ENCODE measurements at places on chromosomes 12 and 14.

DNA sequence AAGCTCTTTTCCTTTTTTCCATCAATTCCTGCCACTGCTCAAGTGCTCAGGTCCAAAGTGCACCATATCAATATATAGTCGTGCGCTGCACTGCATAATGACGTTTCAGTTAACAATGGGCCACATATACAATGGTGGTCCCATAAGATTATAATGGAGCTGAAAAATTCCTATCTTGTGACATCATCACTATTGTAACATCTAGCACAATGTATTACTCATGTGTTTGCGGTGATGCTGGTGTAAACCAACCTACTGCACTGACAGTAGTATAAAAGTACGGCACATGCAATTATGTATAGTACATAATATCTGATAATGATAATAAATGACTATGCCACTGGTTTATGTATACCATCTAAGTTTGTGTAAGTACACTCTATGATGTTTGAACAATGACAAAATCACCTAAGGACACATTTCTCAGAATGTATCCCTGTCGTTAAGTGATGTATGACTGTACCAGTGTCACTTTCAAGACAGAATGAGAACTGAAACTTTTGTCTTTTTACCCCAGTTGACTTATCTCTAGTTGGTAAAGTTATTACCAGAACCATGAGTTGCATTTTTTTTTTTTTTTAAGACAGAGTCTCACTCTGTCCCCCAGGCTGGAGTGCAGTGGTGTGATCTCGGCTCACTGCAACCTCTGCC, 53.7 kb upstream of the INSM2 start:
- DNase-seq: no peak

DNA sequence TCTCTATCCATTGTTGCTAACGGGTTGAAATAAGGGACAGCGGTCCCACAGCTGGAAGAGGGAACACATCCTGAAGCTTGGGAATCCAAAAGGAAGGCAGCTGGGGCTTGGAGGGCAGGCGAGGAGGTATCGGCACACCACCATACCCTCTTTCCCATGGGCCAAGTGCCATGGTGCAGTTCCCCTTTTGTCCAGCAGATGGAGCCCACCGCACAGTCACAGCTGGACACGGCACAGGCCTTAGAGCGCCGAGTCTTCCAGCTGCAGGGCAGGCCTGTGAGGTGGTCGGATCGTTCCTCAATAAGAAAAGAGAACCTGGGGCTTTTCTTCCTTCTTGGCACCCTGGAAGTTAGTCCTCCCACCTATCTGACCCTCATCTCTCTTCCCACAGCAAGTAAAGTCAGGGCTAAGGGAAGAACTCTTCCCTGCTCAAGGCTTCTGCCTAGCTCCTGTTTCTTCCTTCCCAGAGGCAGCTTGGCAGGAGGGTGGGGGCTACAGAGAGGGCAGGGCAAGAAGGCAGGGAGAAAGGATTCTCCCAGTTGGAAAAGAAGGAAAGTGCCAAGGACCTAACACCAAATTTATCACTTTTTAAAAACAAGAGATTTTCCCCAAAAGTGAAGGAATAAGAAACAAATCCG, 8.6 kb downstream of the PPP1R1A start:
- DNase-seq: peak; percentile 90

DNA sequence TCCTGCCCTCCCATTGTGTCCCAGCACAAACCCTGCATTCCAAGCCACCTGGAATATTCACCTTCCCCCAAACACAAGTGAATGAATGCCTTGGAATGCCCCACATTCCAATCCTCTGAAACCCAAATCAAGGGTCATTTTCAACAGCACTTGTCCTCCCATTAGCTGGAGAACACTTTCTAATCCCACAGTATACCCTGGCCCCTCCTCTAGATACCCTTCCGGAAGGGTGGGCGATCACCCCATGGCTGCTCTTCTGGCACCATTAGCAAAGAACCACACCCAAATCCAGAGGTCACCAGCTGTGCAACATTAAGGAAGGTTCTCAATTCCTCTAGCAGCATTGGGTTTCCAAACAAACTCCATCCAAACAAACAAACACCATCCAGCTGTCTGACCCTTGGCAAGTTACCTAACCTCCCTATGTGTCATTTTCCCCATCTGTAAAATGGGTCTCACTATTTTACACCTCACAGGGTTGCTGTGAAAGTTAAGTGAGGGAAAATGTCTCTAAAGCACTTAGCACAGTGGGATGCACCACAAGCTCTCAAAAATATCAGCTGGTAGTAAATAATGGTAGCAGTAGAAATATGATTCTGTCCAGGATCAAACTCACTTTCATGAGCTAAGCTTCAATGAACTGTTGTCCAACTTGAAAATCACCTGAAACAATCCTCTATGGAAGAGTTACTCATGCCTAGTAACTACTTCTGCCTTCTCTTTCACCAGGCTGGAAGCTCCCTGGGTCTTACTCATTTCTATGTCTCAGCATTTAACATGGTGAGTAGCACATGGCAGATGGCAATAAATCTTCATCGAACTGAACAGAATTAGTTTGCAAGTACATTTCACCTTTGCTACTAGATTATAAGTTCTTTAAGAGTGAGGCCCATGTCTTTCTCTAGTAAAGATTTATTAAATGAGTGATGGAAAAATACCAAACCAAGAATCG, 5.3 kb downstream of the NUAK1 start:
- no peak for DNase-seq

GRCh38 chr14:102066041-102066451, 20.8 kb downstream of the HSP90AA1 start:
- DNase-seq: no peak

DNA sequence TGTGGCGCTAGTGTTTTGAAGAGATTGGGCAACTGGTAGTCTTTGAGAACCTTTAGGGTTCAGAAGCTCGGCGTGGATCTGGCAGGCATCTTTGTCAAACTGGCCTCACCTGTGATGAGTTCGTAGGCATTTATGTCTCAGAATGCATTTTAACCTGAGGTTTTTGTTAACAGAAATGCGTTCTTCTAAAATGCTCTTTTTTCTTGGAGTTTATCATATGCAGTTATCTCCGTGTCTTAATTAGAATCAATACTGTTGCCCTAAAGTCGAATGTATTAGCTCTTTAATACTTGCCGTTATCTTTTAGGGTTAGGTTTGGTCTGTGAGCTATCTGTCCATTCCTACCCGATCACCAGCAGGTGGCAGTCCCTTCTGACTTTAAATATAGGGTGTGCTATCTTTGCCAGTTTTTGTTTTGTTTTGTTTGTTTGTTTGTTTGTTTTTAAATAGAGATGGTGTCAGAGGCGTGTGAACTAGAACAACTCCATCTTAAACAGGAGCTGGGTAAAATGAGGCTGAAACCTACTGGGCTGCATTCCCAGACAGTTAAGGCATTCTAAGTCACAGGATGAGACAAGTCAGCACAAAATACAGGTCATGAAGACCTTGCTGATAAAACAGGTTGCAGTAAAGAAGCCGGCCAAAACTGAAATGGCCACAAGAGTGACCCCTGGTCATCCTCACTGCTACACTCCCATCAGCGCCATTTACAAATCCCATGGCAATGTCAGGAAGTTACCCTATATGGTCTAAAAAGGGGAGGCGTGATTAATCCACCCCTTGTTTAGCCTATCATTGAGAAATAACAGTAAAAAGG, 1.4 kb downstream of the ATF1 start:
- DNase-seq: no peak

DNA sequence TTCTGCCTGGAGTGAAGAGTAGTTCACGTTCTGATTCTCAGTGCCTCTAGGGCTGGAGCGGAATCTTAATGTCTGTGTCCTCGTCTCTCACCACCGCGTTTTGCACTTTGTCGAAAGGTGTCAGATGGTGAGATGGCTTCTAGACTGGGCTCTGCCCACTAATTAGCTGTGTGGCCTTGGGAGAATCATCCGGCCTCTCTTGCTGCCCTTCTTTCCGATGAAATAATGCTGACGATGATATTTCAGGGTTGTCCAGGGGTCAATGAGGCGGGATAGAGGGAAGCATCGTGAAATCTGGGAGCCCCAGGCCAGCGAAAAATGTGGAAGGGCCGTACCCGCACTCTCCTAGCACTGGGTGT, 811 bp upstream of the GALNT16 start:
- DNase-seq: no peak

- DNase-seq: no peak
These were observed 183.5 kb upstream of the CAND1 start for GRCh38 chr12:67085699-67086098.

GRCh38 chr12:16352481-16352880, 5.0 kb downstream of the MGST1 start:
- no peak for DNase-seq

GRCh38 chr14:64788706-64789105, 84.5 kb downstream of the PLEKHG3 start:
- DNase-seq: no peak

DNA sequence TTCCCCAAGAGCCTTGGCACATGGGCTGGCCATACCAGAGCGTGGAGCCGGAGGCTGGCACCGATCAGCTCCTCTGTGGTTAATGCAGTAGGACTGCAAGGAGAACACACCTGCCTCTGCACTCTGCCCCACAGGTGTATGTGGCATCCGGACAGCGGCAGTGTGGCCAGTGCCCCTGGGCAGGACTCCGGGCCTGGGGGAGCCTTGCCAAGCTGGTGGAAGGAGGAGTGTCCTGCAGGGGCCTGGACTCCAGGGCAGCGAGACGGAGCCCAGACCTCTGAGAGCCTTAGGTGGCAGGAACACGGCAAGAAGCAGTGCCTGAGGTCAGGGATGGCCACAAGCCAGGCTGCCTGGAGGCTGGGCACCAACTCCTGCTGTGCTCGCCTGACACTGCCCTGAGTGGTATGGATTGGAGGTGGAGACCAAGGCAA, 5.3 kb upstream of the BEGAIN start:
- DNase-seq: no peak

GRCh38 chr12:13171921-13172859, 24.3 kb upstream of the EMP1 start:
- DNase-seq: no peak

GRCh38 chr12:99024870-99025269, 379.8 kb downstream of the APAF1 start:
- no peak for DNase-seq

DNA sequence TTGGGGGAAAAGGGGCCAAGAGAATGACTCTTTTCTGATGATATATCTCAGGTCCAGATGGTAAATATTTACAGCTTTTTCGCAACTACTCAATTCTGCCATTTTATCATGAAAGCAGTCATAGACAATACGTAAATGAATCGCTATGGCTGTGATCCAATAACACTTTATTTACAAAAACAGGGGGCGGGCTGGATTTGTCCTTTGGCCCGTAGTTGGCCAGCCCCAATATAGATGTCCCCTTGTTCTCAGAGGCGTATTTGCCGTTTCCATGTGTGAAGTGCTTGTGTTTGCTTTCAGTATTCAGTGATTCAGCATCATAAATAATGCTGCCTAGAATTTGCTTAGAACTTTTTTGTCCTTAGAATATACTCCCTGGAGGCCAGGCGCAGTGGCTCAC, 77.2 kb downstream of the CCDC92 start:
- DNase-seq: no peak

DNA sequence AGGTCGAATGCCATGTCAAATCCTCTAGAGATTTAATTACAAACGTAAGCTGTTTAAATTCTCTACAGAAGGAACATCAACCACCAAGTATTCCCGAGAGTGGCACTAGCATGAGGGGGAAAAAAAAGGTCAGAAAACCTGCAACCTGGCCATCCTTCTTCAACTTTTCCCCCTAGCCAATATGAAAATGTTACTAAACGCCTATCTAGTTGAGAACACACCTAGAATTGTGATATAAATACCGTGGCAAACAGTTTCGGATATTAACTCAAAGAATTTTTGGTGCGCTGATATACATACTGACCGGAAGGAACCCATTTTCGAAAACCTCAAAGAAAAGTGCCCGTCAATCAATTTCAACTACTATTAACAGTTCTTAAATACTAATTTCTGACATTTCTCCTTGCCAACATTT, 1.8 kb downstream of the HNRNPC start:
- no peak for DNase-seq

DNA sequence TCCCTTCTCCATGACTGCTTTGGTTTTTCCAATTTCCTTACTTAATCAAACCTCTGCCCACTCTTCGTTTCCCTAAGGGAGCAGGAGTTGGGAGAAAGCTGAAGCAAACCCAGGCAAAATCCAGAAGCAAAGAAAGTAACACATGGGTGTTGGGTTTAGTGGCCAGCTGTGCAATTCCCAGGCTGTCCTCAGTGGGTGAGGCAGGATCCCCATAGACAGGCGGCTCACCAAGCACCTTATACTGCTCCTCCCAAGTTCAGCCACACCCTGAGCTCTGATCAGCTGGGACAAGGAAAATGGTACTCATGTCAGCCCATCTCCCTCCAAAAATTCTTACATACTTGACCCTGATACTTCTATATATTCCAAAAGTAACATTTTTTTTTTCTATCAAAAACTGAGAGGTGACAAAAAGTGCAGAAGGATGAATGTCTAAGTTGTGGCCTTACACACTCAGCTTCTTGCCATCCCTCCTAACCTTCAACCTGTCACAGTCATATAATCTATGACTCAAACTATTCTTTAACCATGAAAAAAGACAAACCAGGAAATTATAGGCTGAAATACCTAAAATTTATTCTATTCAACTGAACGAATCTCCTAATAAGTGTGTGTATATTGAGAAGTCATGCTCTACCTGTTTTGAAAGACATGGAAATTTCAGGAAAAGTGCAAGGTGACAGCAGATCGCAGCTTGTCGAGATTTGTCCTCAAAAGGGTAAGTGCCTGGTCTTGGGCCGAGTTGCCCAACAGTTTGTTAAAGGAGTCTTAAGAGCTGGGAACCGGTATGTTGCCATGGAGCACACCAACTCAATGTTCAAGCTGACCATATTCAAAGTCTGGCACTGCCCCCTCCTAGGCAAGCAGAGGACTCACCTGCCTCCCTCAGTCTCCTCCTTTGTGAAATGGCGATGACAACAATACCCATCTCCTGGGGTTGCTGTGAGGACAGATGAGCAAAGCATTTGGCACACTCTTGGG, 17.6 kb upstream of the ZFP36L1 start:
- DNase-seq: no peak

DNA sequence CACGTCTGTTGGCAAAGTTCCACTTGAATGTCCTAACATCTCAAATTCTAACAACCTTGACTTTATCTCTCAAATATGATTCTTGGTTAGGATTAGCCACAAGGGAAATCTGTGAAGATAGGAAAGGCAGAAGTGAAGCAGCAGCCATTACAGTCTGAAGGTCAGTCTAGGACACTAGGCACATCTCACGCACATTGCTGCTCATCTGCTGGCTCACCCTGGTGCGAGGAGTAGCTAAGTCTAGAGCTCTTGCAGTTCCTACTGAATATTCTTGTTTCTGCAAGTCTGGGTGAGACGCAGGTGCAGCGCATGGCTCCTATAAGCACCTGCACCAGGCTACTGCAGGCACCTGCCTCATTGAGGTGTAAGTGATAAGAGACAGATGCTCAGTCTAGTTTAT, 6.4 kb upstream of the SLC25A3 start:
- no peak for DNase-seq

DNA sequence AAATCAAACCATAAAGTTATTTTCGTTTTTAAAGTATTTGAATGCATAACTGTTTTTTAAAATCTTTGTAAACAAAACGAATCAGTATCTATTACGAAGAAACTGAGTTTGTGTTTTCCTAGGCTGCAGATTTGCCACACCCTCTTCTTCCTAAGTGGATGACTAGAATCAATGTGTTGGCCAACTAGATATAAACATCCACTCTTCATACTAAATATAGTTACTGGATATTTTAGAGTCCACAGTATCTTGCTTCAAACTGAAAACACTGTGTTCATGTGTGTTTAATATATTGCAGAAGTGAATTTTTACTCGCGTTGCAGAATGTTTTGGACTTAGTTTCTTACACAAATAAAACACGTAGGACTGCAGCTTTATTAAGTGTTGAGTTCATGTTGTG, 63.2 kb downstream of the KLHL28 start:
- no peak for DNase-seq

All from amygdala (tissue), 56 donors.